ENCODE measurements at places on chromosomes 2 and 18.

DNA sequence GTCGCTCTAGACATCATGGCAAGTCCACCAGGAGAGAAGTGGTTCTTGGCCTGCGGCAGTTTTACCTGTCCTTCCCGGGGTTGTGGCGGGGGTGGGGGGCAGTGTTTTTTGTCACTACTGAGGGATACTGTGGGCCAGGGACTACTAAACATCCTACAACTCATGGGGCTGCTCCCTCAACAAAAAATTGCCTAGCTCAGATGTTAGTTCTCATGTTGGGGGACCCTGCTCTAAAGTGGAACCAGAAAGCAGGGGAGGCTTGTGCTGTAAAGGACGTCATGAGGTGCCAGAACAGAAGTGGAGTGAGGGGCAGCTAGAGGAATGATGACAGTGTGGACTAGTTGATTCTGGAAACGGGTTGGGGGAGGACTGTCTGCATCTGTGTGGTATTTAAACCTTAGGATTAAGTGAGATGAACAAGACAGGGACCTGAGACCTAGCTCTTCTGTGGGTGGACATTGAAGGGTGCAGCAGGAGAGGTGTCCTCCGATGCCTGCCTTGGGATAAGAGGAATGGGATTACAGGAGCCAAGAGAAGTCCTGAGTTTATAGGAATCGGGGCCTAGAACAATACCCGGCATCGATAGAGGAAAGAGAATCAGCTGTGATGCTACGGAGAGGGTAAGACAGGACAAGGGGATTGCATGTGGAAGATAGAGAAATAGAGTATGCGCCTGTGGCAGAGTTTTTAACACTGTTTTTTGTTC is 2.7 kb downstream of the RPL31 start:
- DNase-seq = no peak

DNA sequence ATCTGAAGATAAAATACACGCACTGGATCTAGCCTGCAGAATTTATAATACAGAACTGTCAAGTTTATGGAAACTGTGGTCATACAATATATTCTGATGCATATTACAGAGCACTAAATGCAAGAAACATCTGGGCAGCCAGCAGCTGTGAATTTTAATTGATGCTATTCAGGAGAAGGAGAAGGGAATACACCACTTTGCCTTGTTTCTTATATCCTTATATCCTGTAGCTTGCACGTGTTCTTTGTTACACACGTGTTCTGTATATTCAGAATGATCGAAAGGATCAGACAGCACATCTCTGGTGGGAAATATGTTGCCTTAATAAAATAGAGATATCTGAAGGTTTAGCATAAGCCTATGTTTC is 335.8 kb downstream of the AGPS start:
- DNase-seq = no peak

- no peak for DNase-seq
Observed at GRCh38 chr18:23159344-23159743, 24.1 kb downstream of the CABLES1 start.

GRCh38 chr18:26488417-26489009 is 59.8 kb downstream of the KCTD1 start:
- no peak for DNase-seq

- DNase-seq = no peak
Observed at GRCh38 chr2:127115471-127116199, 8.7 kb upstream of the BIN1 start.

GRCh38 chr2:154901063-154901462 is 202.6 kb downstream of the KCNJ3 start:
- DNase-seq = no peak

DNA sequence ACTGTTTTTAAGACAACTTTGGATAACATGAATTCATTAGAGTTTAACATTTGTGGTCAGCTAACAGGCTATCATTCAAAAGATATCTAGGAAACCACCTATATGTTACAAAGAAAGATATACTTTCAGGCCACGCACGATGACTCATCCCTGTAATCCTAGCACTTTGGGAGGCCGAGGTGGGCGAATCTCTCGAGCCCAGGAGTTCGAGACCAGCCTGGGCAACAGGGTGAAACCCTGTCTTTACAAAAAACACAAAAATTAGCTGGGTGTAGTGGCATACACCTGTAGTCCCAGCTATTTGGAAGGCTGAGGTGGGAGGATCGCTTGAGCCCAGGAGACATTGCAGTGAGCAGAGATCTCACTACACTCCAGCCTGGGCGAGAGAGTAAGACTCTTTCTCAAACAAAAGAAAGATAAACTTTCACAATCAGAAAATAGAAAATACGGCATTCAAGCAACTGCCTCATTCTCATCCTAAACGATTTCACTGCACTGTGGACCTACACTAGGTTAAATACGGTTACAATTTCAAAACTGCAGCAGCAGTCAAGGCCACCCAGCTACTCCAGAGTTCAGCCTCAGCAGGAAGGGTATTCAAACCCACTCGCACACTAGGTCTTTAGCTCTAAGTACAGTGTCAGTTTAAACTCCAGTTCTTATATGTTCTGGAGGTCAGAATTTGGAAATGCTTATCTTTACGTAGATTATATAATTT is 250.0 kb upstream of the SLC39A10 start:
- no peak for DNase-seq

GRCh38 chr2:40886655-40887054 is 434.8 kb upstream of the SLC8A1 start:
- no peak for DNase-seq

DNA sequence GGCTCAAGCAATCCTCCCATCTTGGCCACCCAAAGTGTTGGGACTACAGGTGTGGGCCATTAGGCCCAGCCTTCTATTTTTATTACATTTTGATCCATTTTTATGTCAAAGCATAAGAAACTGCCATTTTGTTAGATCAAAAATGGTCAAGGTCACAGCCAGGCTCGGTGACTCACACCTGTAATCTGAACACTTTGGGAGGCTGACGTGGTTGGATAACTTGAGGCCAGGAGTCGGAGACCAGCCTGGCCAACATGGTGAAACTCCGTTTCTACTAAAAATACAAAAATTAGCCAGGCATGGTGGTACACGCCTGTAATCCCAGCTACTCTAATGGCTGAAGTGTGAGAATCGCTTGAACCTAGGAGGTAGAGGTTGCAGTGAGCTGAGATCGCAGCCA is 49.2 kb downstream of the EEF1B2 start:
- DNase-seq = no peak

DNA sequence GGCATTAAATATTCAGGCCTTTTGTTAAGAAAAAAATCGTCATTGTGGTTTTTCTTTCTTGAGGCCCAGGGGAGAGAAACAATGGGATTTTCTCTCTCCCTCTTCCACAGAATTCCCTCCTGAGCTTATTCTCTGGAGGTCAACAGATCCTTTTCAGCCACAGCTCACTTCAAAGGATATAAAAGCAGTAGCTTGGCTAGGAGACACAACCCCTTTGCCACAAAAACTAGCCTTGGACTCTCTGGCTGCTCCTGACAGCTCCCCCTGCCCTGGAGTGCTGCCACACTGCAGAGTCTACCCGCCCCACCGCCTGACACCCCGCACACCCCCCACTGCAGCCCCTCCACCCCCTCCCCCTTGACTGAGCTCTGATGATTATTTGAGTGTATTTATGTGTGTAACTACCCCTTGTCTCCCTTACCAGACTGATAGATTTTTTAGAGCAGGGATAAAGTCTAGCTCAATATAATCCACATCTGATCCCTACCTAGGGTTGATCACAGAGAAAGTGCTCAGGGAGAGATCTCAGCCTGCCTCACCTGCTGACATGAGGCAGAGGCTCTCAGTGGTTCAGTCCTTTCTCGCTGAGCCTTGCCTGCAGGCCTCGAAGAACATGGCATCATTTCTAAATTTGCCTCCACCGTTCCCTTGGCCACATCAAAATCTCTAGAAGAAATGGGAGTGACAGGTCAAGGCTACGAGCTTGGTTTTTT is 132.2 kb upstream of the SP5 start:
- no peak for DNase-seq

- DNase-seq = no peak
Observed at GRCh38 chr2:153499439-153499838, 20.9 kb upstream of the RPRM start.

DNA sequence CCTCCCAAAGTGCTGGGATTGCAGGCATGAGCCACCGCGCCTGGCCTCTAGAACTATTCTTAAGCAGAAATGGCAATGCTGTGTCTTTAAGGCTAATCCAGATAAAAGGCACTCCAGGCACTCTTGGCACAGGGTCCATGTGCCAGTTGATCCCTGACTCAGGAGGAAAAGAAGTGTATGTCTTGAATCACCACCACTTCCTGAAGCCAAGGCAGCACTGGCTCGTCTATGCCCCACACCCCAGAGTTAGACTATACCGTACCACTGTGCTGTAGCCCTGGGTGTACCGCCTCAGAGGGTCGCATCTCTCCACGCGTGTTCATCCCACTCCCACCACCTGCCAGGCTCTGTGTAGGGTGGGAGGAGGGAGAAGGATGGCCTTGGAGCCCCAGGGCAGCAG is 9.0 kb downstream of the TNFRSF11A start:
- no peak for DNase-seq

- no peak for DNase-seq
Observed at GRCh38 chr2:21580391-21580790, 456.6 kb downstream of the TDRD15 start.

GRCh38 chr2:149465873-149466272 is 121.7 kb downstream of the MMADHC start:
- DNase-seq = no peak

- DNase-seq = no peak
Observed at GRCh38 chr2:190497428-190497827, 37.1 kb downstream of the NEMP2 start.

GRCh38 chr18:54700580-54700979 is 109.5 kb downstream of the DYNAP start:
- no peak for DNase-seq

DNA sequence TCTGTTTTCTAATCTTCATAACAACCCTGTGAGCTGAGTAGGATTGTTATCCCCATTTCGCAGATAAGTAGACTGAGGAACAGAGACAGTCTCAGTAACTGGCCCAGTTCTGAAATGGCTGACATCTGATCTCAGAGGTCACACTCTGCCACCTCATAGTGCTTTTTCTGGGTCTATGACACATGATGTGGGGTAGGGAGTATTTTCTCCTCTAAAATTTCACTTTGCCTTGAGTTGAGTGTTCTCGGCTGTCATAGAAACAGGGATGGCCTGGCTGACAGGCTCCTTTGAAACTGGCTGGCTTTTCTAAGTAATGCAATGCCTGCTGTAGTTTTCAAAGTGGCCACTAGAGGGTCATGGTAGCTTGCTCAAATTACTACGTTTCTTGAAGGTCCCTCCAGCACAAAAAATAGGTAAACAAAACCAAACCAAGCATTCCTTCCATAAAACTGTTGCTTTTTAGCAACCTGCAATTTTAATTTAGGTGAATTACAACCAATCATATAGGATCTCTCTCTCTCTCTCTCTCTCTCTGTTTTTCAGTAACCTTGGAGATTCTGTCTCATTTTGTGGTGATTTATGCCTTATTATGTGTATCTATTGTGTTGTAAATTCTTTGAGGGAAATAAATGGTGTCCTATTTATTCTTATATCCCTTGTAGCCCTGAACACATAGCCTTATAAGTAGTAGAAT is 84.2 kb upstream of the TTN start:
- DNase-seq = peak; percentile 46

DNA sequence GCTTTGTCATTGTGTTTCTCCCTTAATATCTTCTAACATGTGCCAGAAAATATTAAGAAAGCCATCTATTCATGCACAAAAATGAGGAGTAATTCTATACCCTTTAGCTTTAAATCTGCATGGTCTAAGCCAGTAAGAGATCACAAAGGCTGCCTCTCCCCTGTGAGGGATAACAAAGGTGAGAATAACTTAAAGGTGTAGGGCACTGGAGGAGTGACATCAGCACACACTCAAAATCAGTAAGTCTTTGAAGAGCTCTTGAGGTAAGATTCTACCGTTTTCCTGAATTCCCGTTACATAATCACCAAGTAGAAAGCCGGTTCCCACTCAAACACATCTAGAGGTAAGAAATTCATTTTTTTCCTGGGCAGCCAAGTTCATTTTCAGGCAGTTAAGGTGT is 123.9 kb upstream of the SULT1C3 start:
- DNase-seq = no peak

DNA sequence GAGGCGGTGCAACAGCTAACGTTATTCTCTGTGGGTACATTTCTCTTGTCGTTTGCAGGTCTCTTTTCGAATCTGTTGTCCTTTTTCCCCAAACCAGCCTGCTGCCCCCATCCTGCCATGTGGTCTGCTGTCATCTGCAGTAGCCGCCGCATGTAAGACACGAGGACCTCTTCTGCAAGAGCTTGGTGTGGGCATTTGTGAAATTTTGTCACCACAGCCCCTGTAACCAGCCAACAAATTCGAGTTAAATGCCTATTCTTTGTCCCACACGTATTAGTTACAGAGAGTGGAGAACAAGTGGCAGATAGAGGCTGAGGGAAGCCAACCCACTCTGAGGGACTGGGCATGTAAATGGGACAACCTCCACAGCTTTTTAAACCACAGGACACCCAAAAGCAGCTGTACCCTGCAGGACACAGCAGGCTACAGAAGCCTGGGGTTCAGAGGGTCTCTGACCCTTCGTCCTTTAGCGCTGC is 35.0 kb downstream of the ITGA6 start:
- no peak for DNase-seq

DNA sequence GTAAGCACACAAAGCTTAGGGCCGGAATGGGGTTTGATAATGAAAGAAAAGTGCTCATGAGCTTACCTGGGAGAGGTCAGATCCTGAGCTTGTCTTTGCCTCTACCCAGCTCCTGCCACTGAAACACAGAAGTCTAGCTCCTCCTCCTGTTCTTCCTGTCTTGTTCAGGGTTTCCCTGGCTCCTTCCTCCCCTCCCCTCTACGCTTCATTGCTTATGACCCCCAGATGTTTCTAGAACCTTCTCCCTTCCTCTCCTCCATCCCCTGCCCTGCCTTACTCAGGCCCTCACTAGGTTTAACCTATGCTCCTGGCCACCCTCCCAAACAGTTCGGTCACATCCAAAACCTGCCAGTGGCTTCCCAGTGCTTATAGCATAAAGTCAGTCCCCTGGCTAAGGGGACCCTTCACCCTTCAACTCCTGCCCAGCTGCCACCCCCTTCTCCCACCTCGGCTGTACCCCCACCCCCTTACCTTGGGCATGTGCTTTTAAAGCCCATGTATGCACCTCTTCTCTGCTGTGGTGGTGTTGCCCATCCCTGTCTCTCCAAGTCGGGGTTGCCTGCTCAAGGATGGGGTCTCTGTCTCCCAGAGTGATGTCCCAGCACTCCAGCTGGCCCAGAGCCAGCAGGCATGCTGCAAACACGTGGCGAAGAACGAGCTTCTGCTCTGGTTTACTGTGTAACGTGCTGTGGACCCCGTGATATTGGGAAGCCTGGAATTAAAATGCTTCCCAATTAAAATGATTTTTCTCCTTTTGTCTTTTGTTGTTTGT is 233.6 kb downstream of the TPGS2 start:
- no peak for DNase-seq

GRCh38 chr18:61402726-61403125 is 69.5 kb downstream of the CDH20 start:
- DNase-seq = no peak

DNA sequence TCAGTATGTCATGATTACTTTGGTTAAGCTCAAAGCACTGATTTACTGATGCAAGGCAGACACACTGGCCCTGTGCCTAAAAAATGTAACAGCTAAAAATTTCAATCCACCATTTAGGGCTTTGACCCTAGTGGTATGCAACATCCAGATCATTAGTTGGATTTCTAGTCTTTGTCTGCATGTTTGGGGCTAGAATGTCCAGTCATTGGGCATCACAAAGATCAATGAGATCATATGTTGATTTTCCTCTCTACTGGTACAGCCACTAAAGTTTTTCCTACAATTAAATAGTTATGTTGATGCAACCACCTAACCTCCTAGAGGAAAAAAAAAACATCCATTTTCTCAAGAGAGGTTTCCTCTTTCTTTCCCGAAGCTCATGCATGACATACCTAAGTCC is 53.4 kb upstream of the REV1 start:
- no peak for DNase-seq
